RPMI7951 (cell line): ENCODE measurements at places on chromosomes 16 and 17. TPM values are rescaled to one million over a fixed set of nuclear protein-coding genes. Genes with fewer than 3 reads are reported as not detected.
A peak's percentile ranks its signal among the peaks of the same experiment; 100 is the strongest.

DNA sequence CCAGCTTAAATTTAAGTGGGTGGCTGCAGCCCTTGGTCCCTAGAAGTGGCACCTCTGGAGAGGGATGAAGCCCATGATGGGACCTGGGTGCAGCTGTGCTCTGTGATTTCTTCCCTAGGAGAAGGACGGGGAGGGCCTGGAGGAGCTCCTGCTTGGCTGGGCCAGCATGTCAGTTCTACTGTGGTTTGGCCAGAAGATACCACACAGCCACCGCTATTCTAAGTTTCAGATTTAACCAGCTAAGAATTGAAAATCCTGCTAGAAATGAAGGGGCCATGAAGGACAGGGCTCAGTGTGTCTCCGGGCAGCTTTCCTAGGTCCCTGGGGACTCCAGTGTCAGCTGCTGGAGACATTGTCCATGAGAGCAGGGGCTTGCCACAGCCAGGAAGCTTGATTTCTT, 9.7 kb downstream of the RAP1GAP2 start:
- DNase-seq, result no peak

- no peak for DNase-seq
These were observed 736 bp downstream of the SPATA20 start for GRCh38 chr17:50547736-50548083.

- DNase-seq, result no peak
These were observed 1.7 kb downstream of the RNF151 start for GRCh38 chr16:1968146-1968953.

DNA sequence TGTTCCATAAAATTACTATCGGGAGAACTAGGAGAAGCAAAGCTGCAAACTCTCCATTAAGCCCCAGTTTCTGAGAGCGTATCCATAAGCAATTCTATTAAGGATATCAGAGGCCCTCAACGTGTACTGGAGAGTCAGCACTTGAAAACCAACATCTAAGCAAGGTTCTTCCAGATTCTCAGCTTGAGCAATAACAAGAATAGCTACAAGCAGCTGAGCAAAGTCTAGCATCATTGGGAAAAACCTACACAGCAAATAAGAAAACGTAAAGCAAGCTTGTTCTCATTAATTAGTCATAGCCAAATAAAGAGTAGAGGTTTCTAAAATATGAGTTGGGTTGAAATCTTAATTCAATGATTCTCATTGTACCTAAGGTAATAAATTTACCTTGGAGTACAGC, 26.9 kb upstream of the COX10 start:
- DNase-seq, result no peak

- peak; percentile 99 for DNase-seq
These were observed 32.1 kb upstream of the FBXW10B start for GRCh38 chr17:15651583-15652110.

DNA sequence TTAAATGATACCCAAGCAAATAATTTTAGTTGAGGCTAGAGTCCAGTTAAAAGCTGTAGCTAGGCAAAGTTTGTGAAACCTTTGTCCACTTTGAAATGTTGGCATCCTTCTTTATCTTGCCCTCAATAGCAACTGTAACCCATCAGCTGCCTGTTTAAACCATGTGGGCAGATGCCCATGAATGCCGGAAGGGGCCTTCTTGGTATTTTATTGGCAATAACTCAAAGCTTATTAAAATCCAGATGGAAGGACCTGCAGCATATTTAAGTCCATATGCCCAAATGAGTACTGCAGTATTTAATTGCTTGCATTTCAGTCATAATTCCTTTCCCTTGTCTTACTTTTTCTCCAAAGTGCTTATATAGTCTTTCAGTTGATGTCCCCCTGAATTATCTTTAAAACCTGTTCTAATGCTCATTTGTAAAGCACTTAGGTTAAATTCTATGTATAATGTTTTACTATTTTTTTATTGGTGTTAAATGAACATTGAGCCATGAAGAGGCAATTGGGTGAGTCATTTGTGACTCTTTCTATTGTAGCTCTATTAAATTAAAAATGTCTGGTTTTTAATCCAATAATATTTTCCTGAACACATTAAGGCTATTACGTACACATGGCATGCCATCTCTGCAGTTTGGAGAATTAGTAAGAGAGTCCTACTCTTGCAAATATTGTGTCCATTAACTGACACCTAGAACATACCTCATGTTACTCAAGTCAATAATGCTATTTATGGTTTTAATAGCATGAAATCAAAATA, 225.3 kb downstream of the KCNJ2 start:
- no peak for DNase-seq

GRCh38 chr16:84298376-84298899, 3.8 kb downstream of the WFDC1 start:
- DNase-seq, result no peak

DNA sequence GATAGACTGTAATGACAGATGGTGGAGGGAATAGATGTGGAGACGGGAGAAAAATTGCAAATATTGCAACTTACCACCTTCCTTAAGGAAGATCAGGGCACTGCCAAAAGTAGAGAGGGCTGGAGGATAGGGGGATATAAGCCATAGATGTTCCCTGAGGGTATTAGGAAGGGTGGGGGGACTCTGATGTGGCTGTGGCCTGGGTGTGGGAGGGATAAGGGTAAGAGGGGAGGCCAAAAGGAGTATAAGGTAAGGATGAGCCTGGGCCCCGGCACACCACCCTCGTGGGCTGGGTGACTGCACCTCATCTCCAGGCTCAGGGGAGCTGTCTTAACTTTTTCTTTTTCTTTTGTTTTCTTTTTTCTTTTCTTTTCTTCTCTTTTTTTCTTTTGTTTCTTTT, 30.6 kb upstream of the BRD7 start:
- no peak for DNase-seq

- no peak for DNase-seq
These were observed 1.0 kb downstream of the CMTM4 start for GRCh38 chr16:66695471-66695934.

CES1 gene
- total RNA-seq, result not detected in 2 replicates

NOG gene
- 0.12 TPM in 1 of 2 replicates, not detected in the other for total RNA-seq

GUCY2D gene
- not detected in 2 replicates for total RNA-seq
